ENCODE measurements at places on chromosomes 1 and 21.

GRCh38 chr1:27967884-27968466, 8.2 kb downstream of the XKR8 start:
- no peak for DNase-seq

DNA sequence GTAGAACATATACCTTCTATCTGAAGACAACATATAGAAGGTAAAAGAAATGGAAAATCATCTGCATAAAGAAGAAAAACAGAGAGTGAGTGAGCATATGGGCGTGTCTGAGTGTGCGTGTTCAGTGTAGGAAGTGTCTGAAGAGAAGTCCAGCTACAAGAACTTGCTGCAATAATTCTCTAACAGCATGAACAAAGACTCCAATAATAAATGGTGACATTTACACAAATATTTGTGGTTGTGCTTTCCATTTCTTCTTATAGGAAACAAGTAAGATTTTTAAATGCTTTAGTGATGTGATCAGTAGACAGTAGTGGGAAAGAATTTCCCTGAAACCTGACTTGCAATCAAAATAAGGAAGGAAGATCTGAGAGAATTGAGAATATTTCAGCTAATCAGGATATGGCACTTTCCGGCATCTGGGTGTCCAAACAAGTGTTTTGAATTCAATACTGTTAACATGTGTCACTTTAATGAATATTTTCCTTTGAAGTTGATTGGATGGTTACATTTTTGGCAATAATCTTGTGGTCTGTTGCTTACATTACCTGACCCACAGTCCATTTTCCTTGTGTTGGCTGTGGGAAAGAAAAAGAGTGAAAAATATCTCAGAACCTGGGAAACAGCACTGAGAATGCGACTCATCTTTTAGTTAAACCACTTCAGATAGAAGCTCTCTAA, 154.0 kb downstream of the TGFB2 start:
- DNase-seq = no peak

- no peak for DNase-seq
Observed at GRCh38 chr1:12573015-12573825, 44.8 kb downstream of the DHRS3 start.

GRCh38 chr1:220451532-220451931, 76.4 kb upstream of the MARK1 start:
- DNase-seq = no peak

- no peak for DNase-seq
Observed at GRCh38 chr1:169928438-169929209, 34.9 kb upstream of the SCYL3 start.

- no peak for DNase-seq
Observed at GRCh38 chr1:159261721-159262494, 40.2 kb upstream of the FCER1A start.

- DNase-seq = no peak
Observed at GRCh38 chr1:206435445-206435844, 34.8 kb upstream of the IKBKE start.

- DNase-seq = no peak
Observed at GRCh38 chr1:21517660-21518480, 8.6 kb downstream of the ALPL start.

GRCh38 chr21:43734131-43734927, 15.4 kb downstream of the PDXK start:
- DNase-seq = no peak

GRCh38 chr1:41868241-41868998, 50.3 kb downstream of the HIVEP3 start:
- no peak for DNase-seq

DNA sequence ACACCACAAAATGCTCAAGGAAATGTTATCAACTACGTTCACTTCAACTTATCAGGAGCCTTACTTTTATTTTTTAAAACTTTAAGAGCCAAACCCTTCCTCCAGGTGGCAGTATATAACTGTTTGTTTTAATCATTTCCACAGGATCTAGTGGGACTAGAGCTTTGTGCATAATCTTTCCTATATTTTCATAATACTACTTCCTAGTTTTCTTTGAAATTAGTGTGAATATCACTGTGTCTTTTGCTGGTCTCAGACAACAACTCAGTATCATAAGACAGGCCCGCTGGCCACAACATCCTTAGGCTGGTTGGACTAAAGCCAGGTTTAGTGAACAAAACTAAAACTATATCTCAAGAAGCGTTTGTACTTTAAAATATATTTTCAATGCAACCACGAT, 145.5 kb downstream of the TIAM1 start:
- DNase-seq = no peak

GRCh38 chr21:44761747-44762208, 39.8 kb downstream of the UBE2G2 start:
- DNase-seq = no peak

DNA sequence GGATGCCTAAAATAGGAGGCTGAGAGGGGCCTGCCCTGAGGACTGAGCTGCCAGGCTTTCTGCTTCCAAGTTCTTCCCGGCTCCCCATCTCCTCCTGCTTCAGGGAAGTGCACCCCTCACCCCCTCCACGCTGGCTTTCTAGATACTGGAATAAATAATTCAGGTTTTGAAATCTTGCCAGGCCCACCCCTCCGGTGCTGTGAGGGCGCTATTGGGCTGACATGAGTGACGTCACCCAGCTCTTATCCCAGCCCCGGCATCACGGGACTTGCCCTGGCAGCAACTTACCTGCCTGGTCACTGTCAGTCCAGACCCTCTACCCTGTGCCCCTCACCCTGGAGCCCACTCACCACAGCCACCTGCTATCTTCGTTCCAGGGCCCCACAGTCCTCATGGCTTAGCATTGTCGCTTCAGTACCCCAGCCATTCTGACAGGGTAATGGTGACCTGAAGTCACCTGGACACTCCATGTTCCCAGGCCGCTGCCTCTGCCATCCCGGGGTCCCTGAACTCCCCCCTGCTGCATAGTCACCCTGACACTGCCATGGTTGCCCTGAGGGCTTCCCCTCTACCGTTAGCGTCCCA, 819 bp upstream of the GPR3 start:
- DNase-seq = no peak

DNA sequence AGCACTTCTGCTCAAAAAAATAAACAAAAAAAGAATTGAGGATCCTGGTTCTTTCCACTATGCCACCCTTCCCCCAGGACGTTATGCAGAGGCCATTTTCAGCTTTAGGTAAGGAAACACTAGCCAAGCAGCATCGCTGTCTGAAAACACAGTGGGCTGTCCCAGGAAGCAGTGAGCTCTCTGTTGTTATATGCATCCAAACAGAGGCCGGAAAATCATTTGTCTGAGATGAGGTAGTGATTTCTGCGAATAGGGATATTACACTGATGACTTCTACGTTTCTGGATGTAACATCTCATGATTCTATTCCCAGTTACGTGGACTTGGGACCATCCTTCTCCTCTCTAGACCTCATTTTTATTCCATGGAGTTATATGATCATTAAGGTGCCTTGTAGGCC, 137.2 kb downstream of the OMA1 start:
- DNase-seq = no peak

- DNase-seq = no peak
Observed at GRCh38 chr1:185767508-185768120, 33.4 kb downstream of the HMCN1 start.

DNA sequence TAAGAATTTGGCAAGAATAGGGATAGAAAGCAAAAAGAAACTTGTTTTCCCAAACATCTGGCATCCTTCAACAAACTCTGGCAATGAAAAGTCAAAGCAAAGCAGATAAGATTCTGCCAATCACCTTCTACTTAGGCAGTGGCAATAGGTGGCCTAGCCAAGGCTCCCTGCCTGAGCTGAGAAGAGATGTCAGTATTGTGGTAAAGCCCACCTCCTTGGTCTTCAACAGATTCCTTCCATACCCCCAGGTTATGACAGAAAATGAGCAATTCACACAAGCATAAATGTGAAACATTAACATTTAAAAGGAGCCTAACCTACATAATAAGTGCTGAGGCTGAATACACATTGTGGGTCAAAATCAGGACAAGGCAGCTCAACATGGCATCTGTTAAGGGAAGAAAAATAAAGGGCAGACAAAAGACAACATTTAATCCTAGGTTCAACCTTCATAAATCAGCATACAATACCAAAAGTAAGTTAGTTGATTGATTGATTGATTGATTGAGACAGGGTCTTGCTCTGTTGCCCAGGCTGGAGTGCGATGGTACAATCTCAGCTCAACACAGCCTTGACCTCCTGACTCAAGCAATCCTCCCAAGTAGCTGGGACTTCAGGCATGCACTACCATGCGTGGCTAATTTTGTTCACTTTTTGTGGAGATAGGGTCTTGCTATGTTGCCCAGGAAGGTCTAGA, 123.1 kb downstream of the AKT3 start:
- DNase-seq = no peak

DNA sequence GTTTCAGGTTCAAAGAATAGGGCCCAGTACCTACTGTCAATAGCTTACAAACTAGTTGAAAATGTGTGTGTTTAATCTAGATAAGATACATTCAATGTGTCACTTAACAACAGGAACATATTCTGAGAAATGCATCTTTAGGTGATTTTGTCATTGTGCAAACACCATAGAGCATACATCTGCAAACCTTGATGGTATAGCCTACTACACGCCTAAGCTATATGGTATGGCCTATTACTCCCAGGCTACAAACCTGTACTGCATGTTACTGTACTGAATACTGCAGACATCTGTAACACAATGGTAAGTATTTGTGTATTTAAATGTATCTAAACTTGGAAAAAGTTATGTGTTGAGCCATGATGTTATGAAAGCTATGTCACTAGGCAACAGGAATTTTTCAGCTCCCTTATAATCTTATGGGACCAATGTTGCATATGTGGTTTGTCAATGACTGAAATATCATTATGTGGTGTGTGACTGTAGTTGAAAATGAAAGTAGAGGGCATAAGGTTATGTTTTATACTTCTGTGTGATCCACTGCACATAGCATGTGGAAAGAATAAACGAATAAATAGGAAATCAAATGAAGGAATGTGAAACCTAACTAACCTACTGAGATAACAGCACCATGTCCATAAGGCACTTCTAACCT, 129.0 kb upstream of the CAMK1G start:
- DNase-seq = no peak

DNA sequence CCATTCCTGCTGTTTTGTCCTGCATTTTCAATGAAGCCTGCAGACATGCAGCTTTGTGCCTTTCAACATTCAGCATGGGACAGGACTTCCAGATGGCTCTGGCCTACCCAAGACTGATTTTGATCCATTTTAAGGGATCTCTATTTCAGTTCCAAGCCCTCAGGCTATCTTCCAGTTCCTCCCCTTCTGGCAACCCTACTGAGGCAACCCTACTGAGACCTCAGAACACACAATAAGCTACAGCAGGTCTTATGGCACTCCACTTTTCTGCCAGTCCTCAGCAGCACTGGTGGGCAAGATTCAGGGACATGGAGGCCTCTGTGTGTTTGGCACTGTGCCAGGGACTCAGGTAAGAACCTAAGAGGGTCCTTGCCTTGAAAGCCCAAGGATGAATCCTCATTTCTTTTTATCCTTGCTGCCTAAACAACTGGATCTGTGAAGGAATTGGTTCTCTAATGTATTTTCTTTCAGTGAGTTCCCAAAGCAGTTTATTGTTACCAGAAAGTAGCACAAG, 50.7 kb downstream of the MAB21L3 start:
- no peak for DNase-seq

DNA sequence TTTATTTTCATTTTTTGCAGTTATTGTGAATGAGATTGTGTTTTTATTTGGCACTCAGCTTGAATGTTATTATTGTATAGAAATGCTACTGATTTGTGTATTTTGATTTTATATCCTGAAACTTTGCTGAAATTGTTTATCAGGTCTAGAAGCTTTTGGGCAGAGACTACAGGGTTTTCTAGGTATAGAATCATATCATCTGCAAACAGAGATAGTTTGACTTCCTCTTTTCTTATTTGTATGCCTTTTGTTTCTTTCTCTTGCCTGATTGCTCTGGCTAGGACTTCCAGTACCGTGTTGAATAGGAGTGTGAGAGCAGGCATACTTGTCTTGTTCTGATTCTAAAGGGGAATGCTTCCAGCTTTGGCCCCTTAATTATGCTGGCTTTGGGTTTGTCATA, 27.3 kb downstream of the ZNF691 start:
- DNase-seq = no peak

DNA sequence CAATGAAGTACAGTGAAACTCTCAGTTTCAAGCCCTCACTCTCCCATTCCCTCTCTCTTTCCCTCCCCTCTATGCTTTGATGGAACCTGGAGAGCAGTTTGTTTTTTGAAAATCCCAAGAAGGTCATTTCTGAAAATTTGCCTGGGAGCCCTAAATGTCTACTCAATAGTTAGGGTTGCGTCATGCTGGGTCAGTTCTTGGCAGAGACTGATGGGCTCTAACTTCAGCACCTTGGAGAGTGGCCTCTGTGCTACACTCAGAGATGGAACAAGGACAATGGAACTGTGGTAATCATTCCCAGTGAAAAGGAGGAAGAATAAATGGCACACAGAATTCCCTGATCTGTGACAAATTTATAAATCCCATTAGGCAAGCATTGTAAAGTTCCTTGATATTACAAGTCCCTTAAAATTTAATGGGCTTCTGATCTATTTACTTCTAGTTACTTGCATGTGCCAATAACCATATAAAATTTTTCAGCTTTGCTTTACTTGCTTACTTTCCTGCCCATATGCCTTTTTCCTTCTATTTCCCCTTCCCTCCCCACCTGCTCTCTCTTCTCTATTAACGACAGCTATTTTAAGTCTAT, 182.9 kb upstream of the KCND3 start:
- no peak for DNase-seq

GRCh38 chr21:16583556-16583955, 853.8 kb downstream of the USP25 start:
- no peak for DNase-seq

DNA sequence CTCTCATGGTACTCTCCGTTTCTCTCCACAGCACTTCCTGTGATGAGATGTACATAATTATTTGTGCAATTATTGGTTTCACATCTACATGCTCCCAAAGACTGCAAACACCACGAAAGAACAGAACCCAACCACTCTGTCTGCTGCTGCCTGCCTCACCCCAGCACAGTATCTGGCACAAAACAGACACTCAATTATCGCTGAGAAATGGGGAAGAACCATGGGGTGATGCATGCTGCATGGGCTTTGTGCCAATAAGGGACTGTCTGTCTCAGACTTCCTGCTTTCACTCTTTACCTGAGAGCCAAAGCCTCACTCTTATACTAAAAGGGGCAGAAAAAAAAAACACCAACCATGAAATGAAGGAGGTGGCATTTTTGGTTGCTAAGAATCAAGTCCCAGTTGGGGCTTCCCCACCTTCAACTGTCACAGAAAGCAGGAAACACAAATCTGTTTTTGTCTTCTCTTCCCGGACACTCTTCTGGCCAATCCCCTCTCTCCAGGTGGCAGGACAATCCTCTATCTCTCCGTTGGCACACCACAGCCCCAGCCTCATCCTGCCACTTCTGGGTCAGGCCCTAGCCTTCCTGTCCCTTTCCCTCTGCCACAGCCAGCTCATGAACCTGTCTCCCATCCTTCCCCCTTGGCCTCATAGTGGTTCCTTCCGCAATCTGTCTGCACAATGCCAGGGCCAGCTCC, 82.0 kb downstream of the TGFBR3 start:
- DNase-seq = peak; percentile 39

GRCh38 chr1:25613091-25613490, 3.5 kb upstream of the MAN1C1 start:
- DNase-seq = no peak

GRCh38 chr1:223031733-223032601, 111.1 kb downstream of the TLR5 start:
- no peak for DNase-seq

- no peak for DNase-seq
Observed at GRCh38 chr1:88526456-88526855, 157.6 kb upstream of the PKN2 start.

Measured in stimulated activated CD8-positive, alpha-beta memory T cell treated with anti-CD3 and anti-CD28 coated beads, Interleukin-15, amount 100 ng/mL, for 1 hour (primary cell).